MM.1S (cell line): ENCODE measurements at places on chromosomes 2 and 18.

DNA sequence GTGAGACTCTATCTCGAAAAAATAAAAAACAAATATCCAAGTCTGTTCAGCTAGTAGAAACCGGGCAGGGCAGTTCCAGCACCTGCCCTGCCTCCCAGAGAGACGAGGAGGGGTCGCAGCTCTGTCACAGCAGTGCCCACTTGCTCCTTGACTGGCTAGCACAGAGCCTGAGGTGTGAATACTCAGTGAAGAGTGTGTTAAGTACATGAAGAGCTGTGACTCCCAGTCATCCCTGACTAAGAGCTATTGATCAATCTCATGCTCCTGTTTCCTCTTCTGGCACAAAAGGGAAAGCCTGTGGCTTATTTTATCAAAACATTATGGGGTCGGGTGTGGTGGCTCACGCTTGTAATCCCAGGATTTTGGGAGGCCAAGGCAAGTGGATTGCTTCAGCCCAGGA, 83.0 kb upstream of the FZD7 start:
- DNase-seq = no peak

GRCh38 chr18:43627848-43628530, 350.7 kb upstream of the SYT4 start:
- no peak for DNase-seq

- DNase-seq = no peak
Observed at GRCh38 chr2:216548901-216549331, 50.3 kb downstream of the RPL37A start.

DNA sequence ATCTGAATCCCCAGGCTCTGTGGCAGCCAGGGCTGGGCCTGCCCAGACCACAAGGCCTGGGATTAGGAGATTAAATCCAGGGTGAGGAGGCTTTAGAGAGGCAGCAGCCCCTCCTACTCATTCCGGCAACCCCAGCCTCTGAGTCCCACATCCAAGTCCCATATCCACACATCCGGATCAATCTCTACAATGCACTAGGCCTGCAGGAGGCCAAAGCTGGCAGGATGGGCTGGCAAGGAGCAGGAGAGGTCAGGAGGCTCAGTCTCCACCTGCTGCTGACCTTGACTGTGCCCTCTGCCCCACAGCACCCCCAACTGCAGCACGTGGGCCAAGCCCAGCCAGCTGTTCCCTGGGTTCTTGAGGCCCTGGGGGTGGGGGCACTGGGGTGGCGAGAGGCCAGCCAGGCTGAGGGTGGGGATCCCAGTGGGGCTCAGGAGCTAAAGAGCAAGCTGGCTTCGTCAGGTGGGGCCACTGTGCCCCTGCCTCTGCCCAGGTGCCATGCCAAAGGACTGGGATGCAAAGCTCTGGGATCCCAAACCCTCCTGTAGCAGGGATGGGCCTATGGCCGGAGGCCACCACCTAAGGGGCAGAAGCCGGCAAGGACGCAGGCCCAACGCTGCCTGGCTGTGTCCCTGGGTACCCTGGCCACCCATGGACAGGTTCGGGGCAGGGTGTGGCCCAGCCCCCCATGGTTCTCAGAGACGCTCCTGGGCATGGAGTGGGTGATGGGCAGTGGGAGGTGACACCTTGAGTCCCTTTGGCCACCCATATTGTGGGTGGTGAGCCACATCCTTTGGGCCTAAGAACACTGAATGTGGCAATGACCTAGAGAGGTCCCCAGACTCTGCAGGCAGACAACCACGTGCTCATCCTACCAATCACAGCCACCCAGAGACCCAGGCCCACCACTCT, 3.2 kb downstream of the KIF1A start:
- no peak for DNase-seq

DNA sequence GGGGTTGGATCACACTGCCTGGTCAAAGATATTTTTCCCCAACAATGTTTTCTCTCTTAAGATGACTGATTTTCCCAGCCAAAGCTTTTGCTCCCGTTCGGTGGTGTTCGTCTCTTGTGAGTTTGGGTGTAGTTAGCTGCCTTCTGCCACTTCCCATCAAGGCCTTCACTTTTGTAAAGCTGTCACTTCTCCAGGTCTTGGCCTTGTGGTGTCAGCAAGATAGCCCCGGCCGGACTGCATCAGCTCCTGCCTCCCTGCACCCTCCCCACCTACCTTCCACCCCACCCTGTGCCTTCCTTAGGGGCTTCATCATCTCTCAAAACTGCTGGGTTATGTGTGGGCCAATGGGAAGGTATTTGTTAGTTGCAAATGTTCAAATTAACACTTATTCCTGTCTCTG, 228.9 kb downstream of the BCL11A start:
- DNase-seq = no peak

GRCh38 chr2:151803811-151804210, 24.4 kb downstream of the ARL5A start:
- DNase-seq = no peak

GRCh38 chr2:28338046-28338817, 54.4 kb upstream of the FOSL2 start:
- DNase-seq = no peak

- DNase-seq = no peak
Observed at GRCh38 chr2:8598295-8599165, 83.3 kb upstream of the ID2 start.

DNA sequence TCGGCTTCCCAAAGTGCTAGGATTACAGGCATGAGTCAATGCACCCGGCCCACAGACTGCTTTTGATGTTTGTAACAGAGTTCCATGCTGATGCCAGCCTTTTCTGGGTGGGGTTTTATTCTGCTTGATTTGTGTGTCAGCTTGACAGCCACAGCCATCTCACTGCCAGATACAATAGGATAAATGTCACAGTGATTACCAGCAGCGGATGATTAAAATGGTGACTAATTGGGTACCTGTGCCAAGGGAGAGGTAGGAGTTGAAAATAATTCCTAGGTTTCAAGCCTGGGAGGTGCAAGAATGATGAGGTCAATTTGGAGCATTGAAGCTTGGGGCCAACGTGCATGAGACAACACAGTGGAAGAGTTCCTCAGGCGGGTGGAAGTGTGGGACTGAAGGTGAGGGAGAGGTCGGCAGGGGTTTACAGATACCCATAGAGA, 39.4 kb downstream of the SH2D6 start:
- no peak for DNase-seq

GRCh38 chr18:57004366-57005121, 142.3 kb upstream of the BOD1L2 start:
- DNase-seq = peak; percentile 61

- no peak for DNase-seq
Observed at GRCh38 chr18:76460482-76460881, 34.6 kb downstream of the ZNF516 start.

GRCh38 chr2:23393722-23394121, 8.7 kb downstream of the KLHL29 start:
- no peak for DNase-seq

DNA sequence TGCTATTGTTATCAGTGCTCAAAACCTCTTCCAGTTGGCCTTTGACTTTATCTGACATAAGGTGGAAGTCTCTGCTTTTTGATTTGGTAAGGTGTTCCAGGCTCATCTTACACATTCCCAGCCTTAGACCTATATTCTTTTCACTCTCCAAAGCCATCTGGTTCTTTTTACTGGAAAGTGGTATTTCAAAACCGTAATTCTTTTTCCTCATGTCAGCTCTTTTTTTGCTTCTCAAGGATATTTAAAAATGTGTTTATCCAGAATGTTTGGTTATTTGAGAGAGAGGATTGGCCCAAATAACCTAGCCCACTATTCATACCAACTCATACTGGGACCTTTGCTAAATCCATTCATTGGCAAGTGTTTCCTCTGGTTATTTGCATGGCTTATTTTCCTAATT, 411.2 kb upstream of the PIK3C3 start:
- no peak for DNase-seq

DNA sequence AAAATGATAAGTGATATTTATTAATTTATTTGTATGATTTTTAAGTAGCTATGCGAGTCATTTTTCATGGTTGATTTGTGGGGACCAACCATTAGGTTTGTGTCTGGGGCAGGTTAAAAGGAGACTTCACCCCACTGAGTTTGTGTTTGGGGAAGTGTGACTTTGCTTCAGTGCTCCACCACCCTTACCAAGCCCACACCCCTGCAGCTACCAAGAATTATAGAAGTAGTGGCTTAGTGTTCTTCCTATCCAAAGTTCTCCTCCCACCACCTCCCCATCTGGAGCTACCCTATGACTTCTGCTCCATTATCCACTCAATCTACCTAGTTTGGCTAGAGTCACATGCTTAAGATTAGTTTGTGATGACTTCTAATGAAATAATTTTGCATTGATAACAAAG, 182.1 kb upstream of the ZEB2 start:
- DNase-seq = no peak

GRCh38 chr2:11989354-11989703, 242.9 kb downstream of the LPIN1 start:
- DNase-seq = no peak

DNA sequence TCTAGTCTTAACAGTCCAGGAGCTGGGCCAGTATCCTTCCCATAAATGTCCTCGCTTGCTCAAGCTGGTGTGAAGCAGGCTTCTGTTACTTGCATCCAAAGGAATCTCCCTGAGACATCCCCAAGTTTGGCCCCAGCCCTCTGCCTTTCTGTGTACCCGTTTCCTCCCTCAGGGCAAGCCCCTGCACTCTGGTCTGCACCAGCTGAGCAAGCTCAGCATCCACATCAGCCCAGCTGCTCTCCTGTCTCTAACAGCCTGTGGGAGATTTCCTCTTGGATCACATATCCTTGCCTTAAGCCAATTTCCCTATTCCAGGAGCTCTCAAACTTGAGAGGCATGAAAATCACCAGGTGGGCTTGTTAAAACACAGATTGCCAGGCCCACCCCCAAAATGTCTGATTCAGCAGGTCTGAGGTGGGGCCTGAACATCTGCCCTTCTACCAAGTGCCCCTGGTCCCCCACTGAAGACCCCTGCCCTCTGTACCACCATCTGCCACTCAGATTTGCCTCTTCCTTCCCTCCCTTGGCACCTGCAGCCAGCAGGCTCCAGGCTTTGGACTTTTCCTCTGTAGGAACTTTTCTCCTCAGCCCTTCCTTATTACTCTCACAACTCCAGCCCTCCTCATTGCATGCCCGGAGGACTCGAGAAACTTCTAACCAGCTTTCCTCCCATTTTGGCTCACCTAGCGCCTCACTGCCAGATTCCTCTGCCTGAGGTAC, 32.1 kb downstream of the REEP1 start:
- DNase-seq = no peak

- no peak for DNase-seq
Observed at GRCh38 chr18:13375302-13376255, 157.0 kb downstream of the LDLRAD4 start.

GRCh38 chr2:201235860-201236811, 24.2 kb upstream of the CASP8 start:
- DNase-seq = peak; percentile 80

DNA sequence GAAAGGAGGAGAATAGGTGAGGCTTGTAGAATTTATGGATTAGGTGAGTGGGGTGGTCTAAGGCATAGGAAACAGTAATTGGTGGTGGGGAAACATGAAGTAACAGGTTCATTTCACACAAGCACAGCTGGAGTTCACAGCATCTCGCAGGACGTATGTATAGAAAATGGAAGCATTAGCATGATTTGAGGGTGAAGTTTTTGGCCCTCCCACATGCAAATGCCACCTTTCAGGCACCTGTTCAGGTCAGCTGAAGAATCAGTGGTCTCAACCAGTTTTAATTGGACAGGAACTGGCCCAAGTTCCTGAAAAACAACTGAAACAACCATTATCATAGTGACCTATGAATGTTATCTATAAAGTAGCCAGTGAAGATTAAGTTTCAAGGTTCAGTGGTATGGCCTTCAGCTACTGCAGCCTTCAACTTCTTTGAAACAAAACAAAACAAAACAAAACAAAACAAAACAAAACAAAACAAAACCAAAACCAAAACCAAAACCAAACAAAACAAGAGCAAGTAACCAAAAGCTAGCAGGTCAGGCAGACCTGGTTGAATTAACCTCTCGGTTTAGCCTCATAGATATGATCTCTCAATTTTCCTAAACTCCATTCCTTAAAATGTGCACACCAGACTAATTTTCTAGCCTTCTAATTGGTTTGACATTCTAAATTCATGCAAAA, 102.1 kb upstream of the SPHKAP start:
- DNase-seq = peak; percentile 83

DNA sequence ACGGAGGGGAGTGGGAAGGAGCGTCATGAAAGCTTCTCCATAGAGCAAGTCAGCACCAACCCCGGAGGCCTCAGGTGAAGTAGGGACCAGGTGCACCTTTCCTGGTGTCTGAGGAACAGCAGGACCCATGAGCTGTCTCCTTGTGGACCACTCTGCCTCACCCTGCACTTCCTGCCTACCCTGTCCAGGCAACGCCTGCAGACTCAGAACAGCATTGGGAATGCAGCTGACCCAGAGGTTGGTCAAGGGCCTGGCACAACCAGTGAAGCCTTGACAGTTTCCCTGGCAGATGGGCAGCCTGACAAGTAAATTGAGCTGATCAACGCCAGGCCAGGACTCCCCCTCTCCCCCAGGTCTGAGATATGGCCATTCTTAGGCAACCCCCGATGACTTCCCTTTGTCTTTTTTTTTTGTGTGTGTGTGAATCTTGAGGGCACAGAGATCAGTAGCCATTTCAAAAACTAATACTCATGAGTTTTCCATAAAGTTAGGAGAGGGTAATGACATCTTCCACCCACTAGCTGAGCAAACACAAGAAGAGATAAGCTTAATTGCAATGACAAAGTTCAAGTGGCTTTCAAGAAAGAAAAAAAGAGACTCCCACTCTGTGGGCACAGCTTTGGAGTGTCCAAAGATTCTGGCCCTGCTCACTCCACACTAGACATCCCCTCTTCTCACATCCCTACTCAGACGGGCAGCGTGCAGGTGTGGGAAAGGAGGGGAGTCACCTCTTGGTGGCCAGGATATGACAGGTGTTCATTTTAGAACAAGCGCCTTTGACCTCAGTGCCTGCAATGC, 3.5 kb upstream of the FABP1 start:
- DNase-seq = no peak

- DNase-seq = no peak
Observed at GRCh38 chr2:7467782-7468447, 550.7 kb downstream of the RNF144A start.

DNA sequence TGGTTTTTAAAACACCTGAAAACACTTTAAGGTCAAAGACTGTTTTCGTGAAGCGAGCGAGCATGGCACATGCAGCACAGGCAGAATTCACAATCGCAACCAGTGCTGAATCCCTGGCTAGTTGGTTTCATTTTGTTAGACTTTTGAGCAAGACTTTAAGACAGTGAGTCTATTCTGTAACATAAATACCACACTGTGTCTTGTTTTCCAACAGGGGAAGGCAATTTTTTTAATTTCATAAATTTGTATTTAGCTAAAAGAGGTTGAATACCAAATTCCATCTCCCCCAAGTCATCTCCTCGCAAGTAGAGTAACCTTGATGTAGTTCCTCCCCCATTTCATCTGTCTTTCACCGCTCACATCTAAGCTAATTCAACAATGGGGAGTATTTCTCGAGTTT, 1.4 kb downstream of the CERKL start:
- DNase-seq = no peak
